ENCODE measurements at places on chromosomes 6 and 20.
A peak's percentile ranks its signal among the peaks of the same experiment; 100 is the strongest.

GRCh38 chr20:48909910-48910309 lies 11.6 kb upstream of the ARFGEF2 start:
- no peak for DNase-seq

DNA sequence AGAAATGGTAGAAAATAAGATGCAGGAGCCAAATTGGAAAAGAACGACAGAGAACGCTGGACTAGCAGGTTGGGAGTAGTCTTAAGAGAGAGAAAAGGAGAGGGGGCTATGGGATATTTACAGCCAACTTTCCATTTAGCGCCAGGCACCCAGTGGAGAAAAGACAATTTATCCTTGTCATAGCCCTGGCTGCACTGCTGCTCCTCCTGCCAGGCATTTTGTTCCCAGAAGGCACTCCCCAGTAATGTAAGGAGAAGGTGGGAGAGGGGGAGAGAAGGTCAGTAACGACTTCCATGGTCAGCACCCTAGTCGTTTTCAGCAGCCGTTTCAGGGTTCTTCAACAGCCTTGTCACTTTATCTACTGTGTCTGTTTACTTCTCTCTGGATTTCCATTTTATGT lies 159.0 kb downstream of the TRMT11 start:
- DNase-seq = no peak

DNA sequence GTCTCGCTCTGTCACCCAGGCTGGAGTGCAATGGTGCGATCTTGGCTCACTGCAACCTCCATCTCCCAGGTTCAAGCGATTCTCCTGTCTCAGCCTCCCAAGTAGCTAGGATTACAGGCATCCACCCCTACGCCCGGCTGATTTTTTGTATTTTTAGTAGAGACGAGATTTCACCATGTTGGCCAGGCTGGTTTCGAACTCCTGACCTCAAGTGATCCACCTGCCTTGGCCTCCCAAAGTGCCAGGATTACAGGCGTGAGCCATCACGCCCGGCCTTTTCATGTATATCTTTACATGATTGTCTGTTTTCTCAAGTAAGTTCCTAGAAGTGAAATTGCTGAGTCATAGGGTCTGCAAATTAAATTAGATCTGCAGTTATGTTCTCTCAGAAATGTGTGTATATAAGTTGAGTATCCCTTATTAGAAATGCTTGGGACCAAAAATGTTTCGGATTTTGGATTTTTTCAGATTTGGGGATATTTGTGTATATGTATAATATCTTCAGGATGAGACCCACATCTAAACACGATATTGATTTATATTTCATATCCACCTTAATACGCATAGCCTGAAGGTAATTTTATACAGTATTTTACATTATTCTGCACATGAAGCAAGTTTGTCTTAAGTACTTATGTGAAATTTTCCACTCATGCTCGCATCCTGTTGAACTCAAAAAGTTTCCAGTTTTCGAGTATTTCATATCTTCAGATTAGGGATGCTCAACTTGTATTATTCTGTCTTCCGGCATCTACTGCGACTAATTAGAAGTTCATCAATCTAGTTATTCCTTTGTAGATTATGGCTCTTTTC lies 40.4 kb downstream of the TAB2 start:
- no peak for DNase-seq

- no peak for DNase-seq
Observed at GRCh38 chr20:51174536-51174935, 151.6 kb upstream of the KCNG1 start.

DNA sequence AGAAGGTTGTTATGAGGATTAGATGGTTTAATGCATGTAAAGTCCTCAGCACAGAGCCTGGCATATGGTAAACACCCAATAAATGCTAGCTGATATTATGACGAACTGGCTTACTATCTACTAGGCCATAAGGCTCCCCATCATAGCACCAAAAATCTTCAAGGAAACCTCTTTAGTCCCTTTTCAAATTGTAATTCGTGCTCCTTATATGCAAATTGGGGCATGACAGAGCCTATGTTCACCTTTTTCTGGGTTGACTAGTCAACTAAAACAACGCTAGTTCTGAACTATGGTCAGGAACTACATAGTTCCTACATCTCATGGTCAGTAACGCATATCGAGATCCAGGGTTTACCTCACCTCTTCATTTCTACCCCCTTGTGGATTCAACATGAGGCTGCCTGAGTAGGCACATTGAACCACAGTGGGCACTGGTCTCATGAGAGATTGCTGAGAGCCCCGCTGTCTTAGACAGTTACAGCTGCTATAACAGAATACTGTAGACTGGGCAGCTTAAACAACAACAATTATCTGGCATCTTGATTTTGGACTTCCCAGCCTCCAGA lies 97.2 kb upstream of the TNFAIP3 start:
- no peak for DNase-seq

- peak; percentile 63 for DNase-seq
Observed at GRCh38 chr6:116218172-116218633, 35.7 kb downstream of the TSPYL4 start.

DNA sequence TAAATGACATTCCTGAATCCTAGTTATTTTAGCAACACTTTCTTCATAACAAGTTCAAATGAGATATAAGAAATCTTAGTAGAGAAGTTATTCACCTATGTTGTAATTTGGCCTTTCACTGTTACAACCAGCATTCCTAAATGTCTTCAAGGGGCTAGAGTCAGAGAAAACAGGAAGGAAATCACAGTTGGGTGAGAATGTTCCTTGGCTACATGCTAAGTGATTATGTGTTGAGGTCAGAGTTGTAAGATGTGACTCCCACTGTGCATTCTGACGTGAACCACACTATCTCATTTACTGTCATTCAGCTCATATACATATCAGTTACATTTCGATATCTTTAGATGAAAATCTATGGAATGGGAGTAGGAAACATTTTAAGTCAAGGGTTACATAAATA lies 51.0 kb upstream of the MLIP start:
- DNase-seq = no peak

GRCh38 chr6:89986650-89987074 lies 92.4 kb downstream of the GJA10 start:
- no peak for DNase-seq

GRCh38 chr6:87421576-87421975 lies 13.8 kb downstream of the CFAP206 start:
- no peak for DNase-seq

DNA sequence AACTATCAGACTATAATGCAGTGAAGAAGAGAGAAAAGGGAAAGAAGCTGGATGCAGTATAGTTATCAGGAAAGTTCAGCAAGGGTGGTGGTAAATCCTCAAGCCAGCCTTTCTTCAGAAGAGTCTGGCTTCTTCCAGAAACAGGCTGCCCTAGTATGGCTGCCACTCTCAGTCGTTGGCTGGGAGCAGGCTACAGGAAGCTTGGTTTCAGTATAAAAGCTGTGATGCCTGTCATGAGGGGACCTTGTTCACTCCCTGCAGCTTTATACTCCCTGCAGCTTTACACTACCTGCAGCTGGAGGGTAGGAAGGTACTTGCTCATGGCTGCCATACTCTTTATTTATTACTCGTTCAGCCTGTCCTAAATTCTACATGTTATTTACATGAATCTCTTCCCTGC lies 63.3 kb upstream of the ARHGAP18 start:
- no peak for DNase-seq

DNA sequence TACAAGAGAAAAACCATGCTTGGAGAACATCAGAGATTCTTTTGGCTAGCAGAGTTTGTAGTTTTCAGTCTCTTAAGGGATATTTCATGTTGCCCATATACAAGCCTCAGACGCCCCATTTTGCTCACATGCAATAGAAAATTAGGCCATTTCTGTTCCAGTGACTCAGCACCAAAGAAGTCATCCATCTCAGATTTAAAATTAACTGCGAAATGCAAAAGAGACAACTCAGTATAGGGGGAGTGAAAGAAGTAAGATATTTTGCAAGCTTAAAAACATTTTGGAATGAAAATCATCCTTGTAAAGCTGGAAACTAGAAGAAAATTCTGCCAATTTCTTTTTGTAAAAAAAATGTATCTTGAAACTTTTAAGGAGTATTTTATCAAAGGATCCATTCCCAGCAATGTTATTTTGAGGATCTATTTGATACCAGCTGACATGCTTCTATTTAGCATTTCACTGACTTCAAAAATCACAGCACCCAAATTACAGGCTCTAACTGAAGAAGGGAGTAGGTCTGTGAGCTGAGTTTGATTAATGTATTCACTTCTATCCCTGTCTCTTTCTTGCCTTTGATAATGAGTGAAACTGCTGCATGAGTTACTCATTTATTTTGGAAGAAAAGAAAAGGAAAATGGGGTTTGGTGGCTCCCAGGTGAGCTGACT lies 223.7 kb upstream of the SULF2 start:
- DNase-seq = no peak

DNA sequence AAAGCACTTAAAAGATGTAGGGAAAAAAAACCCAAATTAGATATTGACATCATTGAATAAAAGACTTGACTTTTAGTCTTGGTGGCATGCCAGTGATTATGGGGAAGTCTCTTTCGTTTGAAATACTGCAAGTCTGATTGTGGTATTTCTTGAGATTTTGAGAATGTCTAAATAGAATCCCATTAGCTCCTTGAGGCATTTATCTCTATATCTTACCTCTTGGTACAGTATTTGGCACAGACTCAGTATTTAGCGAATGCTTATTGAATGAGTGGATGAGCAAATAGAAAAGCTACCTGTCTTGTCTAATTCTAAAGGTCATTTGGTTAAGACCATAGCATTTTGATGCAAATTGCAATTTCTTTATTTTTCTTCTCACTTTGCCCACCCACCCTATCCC lies 156.5 kb downstream of the TFAP2B start:
- no peak for DNase-seq

- DNase-seq = peak; percentile 49
Observed at GRCh38 chr20:60271597-60271996, 313.4 kb downstream of the CDH26 start.

DNA sequence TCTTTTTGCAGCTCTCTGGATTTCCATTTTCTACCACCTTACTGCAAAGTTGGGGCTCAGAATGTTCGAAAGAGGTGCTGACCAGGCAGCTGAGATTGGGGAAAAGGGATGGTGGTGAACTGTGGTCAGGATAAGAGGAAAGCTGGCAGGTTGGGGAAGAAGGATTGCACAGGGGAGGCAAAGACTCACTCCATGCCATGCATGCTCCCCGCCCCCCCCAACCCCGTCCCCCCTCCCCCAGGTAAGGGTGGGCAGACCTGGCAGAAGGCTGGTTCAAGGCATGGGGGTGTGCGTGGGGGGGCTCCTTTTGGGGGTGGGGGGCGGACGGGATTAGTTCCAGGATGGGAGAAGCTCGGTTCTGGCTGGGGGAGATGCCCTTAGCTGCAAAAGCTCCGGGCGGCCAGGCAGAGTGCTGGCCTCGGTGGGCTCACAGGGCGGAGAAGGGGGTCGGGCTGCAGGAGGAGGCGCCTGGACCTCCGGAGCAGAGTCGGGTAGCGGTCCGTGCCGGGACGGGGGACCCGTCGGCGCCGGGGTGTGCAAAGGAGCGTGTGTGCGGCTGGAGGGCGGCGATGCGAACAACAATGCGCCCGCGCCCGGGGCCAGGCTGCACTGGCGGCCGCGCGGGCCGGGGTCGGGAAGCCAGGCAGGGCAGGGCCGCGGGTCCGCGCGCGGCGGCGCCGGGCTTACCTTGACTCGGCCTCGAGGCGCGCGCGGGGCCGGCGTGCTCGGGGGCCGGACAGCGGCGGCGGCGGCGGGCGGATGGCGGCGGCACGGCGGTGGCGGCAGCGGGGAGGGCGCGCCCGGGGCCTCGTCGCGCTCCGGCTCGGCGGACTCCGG lies 880 bp downstream of the ADNP start:
- DNase-seq = peak; percentile 68

- no peak for DNase-seq
Observed at GRCh38 chr20:47922269-47922668, 137.0 kb upstream of the SULF2 start.

DNA sequence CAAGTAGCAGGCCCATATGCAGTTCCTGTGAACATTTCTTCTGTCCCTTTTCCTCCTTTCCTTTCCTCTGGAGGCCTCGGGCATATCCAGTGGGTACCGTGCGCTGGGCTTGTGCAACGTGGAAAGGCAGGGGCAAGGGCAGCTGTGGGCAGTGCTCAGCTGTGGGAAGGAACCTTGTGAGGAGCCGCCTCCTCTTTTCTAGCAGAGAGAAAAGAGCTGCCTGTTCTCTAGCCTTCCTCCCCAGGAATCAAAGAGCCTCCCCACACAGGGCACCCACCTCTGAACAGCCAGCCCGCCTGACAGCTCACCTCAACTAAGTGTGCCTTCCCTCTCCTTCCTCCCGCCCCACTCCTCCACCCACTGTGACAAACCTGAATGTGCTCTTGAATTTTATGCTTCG lies 143.3 kb upstream of the HDDC2 start:
- DNase-seq = no peak

DNA sequence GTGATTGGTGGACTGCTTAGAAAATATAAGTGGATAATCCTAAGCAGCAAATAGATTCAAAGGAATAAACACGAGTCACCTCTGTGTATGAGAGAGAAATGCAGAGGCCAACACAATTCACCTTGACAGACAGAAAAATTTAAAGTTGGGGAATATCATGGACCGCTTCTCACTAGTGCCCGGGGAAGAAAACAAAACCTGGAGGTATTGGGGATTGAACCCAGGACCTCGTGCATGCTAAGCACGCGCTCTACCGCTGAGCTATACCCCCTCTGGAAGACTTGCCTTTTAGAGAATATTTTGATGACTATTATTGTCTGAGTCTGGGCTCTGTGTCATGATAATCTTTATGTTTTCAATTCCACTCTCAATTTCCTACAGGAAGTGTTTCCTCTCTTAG lies 111.9 kb downstream of the TRIM27 start:
- DNase-seq = peak; percentile 46

- DNase-seq = no peak
Observed at GRCh38 chr6:132748446-132748845, 9.3 kb downstream of the VNN2 start.

DNA sequence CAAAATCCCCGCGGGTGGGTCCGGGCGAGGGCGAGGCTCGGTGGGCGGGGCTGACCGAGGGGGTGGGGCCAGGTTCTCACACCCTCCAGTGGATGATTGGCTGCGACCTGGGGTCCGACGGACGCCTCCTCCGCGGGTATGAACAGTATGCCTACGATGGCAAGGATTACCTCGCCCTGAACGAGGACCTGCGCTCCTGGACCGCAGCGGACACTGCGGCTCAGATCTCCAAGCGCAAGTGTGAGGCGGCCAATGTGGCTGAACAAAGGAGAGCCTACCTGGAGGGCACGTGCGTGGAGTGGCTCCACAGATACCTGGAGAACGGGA lies 809 bp downstream of the HLA-G start:
- no peak for DNase-seq
